Activated naive CD4-positive, alpha-beta T cell (primary cell): ENCODE measurements at places on chromosomes 1 and 21.

GRCh38 chr1:205668951-205669340 is 11.4 kb downstream of the SLC45A3 start:
- no peak for DNase-seq

- no peak for DNase-seq
These were observed 17.5 kb downstream of the RD3 start for GRCh38 chr1:211474451-211474850.

- DNase-seq: no peak
These were observed at the start of gene PRRX1 for GRCh38 chr1:170664093-170664827. Gene PRRX1 (plus strand): TSS chr1:170664131. CDS start chr1:170664219, 88 bp downstream.

- DNase-seq: no peak
These were observed 291.1 kb upstream of the ADGRL2 start for GRCh38 chr1:81509594-81509993.

GRCh38 chr21:42695697-42696380 is 42.4 kb downstream of the PDE9A start:
- no peak for DNase-seq

GRCh38 chr1:182274618-182275017 is 117.0 kb downstream of the GLUL start:
- DNase-seq: no peak

DNA sequence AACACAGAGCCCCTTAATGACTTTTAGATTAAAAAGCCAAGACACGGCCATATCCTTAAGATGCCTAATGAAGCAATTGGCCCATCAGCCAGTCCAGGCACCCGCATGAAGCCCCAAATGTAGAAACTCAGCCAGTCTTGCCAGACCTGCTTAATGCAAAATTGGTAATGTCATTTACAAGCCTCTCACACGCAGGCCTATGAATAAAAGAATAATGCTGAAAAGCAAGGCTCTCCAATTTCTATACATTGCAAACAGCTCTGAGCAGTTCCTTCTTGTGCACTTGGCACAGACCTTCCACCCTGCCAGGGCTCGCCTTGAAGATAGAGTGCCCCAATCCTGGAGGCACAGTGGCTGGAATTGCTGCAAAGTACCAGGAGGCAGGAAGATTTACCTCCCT is 498.9 kb downstream of the NPHP4 start:
- DNase-seq: no peak
